CD8-positive, alpha-beta memory T cell (primary cell): ENCODE measurements at places on chromosomes 7 and 10.

GRCh38 chr7:129801882-129802281, 150.9 kb downstream of the UBE2H start:
- DNase-seq = peak; percentile 15

DNA sequence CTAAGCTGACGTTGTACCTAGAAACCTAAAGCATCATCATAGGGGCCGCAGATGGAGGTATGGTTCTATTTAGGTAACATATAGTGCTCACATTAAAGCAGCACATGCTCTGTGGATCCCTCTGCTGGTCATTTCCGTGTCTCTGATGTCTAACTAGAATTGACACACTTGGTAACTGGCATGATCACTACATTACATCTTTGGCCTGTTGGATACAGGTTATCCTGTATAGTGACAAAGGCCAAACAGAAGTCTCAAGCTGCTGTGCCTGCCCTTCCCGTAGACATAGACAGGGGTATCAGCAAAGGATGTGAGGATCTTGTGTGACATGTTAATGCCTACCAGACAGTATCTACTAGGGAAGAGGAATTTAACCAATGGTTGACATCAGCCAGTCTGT, 51.2 kb downstream of the KIF5B start:
- DNase-seq = peak; percentile 8

- no peak for DNase-seq
Measured at GRCh38 chr10:102185272-102185671, 33.1 kb downstream of the NOLC1 start.

DNA sequence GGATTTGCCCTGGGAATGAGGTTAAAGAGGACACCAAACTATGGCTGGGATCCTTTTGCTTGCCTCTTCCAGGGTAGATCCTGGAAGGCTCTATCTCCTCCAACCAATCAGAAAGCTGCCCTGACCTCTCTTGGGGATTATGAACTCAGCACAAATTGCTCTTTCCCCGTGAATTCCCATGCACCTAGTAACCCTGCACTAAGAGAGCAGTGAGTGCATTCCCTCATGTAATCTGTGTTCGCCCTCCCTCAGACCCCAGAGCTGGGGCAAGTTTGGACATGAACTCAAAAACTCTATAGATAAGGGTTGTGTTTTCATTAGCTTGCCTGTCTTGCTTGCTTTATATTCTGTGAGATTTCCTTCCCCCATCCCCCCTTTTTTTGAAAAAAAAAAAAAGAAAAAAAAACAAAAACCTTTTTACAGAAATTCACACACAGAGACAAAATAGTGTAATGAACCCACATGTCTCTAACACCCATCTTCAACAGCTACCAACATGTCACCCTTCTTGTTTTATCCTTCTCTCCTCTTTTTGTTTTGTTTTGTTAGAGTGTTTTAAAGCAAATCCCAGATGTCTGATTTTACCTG, 225.5 kb upstream of the TCF7L2 start:
- DNase-seq = no peak

DNA sequence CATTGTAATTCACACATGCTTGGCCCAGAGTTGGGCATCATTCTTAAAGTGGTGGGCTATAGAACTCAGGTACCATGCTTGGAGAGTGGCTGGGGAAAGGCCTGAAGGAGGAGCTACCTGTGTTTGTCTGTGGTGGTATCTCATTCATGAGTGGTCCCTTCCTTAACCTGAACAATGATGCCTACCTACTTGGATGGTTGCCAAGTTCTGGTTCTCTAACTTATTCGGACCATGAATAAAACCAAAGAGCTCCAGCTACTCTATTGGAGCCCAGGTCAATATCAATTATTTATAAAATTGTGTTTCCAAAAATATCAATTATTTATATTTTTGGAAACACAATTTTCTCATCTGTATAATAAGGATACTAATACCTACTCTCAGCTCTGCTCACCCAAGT, 2.9 kb upstream of the GPR37 start:
- DNase-seq = no peak

GRCh38 chr10:8975535-8975934, 921.0 kb downstream of the GATA3 start:
- no peak for DNase-seq

- peak; percentile 38 for DNase-seq
Measured at GRCh38 chr10:131901181-131901829, 497 bp downstream of the PPP2R2D start.

DNA sequence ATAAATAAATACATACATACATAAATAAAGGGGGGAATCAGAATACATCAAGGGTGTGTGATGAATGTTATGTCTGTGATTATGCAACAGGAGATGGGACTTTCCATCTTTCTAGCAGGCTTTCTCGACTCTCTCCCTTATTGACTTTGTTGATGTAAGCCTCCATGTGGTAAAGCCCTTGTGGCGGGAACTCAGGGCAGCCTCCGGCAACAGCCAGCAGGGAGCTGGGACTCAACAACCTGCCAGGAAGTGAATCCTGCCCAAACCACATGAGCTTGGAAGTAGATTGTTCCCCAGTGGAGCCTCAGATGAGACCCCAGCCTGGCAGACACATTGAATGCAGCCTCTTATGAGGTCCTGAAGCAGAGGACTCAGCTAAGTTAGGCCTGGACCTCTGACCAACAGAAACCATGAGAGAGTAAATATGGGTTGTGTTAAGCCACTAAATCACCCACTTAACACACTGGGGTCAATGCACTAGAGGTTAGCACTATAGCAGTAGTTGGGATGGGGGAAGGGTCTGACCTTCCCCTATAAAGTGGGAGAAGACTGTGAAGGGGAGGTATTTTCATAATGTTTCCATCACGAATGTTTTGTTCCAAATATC, 104.0 kb downstream of the JCAD start:
- DNase-seq = no peak

DNA sequence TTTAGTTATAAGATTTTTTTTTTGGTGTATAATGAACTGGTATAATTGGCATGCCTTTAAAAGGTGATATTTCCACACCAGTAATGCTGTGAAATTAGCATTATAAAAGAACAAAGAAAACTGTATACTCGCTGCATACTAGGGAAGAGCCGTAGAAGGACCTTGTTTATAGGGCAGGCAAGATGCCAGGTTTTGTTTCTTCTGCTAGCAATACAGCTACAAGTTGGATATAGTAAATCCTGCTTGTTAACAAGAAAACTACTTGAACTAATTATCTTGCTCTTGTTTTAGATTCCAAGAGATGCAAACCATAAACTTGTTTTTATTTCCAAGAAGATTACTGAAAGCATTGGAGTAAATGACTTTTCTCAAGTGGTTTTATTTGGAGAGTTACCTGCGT, 1.9 kb downstream of the DNAH11 start:
- DNase-seq = no peak

- DNase-seq = no peak
Measured at GRCh38 chr7:12623885-12624498, 53.5 kb downstream of the SCIN start.

- DNase-seq = no peak
Measured at GRCh38 chr10:97916586-97916985, 66.9 kb downstream of the GOLGA7B start.

DNA sequence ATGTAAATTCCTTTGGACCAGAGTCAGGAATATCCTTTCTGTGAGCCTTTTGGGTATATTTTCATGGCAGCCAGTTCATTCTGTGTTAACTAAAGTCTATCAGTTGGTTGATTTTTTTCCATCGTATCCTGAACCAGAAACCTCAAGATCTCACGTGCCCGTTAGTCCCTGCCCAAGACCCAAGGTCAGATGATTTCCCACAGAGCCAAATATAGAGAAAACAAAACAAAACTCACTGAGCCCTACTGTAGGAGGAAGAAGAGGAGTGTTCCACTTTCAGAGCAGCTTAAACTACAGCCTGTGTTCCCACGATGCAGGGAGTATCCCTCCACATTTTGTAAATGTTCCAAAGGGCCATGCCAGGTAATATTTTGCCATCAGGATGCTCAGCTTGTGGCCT, 96.0 kb upstream of the ADO start:
- no peak for DNase-seq

- DNase-seq = peak; percentile 84
Measured at GRCh38 chr7:25950488-25951413, 201.2 kb upstream of the NFE2L3 start.

DNA sequence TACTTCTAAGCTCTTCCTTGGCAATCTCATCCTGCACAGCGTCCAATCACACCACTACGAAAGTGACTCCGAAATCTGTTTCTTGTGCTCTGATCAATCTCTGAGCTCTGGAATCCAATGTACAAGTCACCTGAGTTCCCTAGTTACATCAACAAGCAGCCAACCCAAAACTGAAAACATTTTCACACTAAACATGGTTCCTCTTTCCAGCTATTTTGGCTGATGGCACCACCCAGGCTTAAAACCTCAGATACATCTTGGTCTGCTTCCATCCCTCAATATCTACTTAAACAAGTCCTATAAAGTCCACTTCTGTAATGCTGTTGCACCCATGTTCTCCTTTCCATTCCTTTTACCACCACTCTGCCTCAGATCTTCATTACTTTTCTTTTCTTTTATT, 3.6 kb downstream of the BLOC1S2 start:
- no peak for DNase-seq

DNA sequence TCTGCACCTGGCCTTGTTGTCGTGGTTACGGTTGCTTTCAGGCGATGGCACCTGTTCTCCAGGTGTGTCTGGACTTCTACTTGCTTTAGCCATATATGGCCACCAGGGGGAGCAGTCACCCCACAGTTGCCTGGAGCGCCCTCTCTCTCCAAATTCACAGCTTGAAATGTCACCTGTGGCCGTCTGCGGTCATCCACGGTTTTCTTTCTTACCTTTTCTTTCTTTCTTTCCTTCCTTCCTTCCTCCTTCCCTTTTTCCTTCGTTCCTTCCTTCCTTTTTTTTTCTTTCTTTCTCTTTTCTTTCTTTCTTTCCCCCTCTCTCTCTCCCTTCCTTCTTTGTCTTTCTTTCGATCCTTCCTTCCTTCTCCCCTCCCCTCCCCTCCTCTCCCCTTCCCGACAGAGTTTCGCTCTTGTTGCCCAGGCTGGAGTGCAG, 150.5 kb upstream of the VKORC1L1 start:
- peak; percentile 64 for DNase-seq

DNA sequence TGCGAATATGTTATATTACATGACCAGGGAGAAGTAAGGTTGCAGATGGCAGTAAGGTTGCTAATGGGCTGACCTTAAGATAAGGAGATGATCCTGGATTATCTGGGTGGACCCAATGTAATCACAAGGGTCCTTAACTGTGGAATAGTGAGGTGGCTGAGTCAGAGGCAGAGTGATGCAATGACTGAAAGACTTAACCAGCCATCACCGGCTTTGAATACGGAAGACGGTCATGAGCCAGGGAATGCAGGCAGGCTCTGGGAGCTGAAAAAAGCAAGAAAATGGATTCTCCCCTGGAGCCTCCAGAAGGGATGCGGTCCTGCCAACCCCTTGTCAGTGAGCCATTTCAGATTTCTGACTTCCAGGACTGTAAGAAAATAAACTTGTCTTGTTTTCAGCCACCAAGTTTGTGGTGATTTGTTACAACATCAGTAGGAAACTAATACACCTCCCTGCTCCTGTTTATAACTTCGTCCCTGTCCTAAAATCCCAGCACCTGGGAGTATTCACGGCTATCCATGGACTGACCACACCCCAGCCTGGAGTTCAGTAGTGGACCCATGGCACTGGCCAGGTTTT, 4.6 kb upstream of the C10orf95 start:
- no peak for DNase-seq

GRCh38 chr10:72846238-72846637, 47.3 kb upstream of the OIT3 start:
- no peak for DNase-seq

GRCh38 chr10:132666705-132667341, 119.1 kb downstream of the NKX6-2 start:
- no peak for DNase-seq

GRCh38 chr7:2757904-2758672, 70.1 kb downstream of the AMZ1 start:
- peak; percentile 62 for DNase-seq

GRCh38 chr10:53108317-53108934, 335.8 kb upstream of the MBL2 start:
- DNase-seq = no peak

GRCh38 chr10:73485320-73485719, 10.5 kb downstream of the PPP3CB start:
- no peak for DNase-seq

GRCh38 chr7:5679048-5679812, 102.2 kb downstream of the RNF216 start:
- no peak for DNase-seq

GRCh38 chr7:28211006-28211405, 30.4 kb upstream of the JAZF1 start:
- DNase-seq = no peak

DNA sequence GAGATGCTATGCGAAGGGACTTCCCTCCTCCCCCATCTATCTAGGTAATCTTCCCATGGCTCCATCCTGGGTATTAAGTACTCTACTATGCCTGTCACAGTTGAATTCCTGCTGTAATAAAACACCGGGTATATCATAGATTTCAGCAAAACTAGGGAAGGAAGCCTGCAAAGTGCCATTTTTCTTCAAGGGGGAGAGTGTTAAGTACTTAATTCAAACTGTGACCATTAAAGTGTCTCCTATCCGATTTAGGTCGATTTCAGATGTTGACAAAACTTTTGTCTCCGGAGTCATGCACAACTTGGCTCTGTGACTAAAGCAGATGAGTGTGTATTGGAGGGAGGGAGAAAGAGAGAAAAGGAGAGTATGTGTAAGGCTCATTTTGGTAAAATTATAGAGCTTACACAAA, 4.6 kb downstream of the HOXA4 start:
- DNase-seq = no peak

DNA sequence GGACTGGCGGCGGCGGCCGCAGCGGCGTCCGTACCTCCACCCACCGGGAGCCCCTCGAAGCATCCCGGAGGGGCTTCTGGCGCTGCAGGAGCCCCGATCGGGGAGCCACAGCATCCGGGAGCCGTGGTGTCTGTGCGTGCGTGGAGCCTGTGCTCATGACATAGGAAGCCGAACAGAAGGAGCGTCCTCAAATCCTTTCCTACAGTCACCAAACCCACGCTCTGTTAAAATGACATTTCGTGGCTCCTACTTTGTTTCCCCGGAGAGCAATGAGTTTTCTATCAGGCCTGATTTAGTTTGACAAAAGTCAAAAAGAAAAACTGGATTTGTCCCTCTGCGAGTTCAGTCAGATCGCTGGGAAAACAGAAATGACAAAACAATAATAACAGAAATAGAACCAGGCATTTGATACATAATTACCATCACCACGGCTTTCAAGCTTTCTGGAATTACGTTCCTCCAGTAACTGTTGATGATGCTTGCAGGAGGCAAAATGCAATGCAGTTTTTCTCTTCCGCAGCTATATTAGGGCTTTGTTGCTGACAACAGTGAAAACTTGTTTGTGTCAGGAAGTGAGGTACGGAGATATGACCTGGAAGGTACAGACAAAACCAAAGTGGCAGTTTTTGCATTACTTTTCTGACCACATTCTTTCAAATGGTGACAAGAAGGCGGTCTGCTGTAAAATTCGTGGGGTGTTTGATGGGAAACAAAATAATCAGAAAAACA, 219.3 kb upstream of the MKLN1 start:
- DNase-seq = peak; percentile 78

DNA sequence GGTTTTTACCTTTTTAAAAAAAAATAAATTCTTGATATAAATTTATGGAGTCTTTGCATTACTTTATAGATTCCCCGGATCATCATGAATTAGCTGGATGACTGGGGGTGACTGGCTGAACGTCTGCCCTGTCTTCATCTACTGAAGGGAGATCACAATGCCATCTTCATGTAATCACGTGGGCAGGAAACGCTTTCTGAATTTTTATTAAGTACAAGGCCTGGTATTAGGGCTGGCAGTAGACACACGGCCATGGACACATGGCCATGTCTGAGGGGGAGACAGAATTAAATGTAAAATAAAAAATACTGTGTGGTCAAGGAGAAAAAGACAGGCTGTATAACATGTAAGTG, 111.2 kb downstream of the VIPR2 start:
- no peak for DNase-seq
